ENCODE measurements at places on chromosomes 13 and 19.

- no peak for DNase-seq
Observed at GRCh38 chr13:112664501-112665203, 25.2 kb upstream of the ATP11A start.

GRCh38 chr13:80297094-80297493 lies 43.8 kb downstream of the SPRY2 start:
- no peak for DNase-seq

GRCh38 chr13:45828256-45828968 lies 23.1 kb downstream of the SIAH3 start:
- no peak for DNase-seq

- no peak for DNase-seq
Observed at GRCh38 chr13:111958612-111959395, 108.1 kb upstream of the SOX1 start.

- no peak for DNase-seq
Observed at GRCh38 chr13:37621811-37622361, 23.3 kb upstream of the POSTN start.

- DNase-seq = no peak
Observed at GRCh38 chr13:73918691-73919090, 215.5 kb downstream of the KLF12 start.

DNA sequence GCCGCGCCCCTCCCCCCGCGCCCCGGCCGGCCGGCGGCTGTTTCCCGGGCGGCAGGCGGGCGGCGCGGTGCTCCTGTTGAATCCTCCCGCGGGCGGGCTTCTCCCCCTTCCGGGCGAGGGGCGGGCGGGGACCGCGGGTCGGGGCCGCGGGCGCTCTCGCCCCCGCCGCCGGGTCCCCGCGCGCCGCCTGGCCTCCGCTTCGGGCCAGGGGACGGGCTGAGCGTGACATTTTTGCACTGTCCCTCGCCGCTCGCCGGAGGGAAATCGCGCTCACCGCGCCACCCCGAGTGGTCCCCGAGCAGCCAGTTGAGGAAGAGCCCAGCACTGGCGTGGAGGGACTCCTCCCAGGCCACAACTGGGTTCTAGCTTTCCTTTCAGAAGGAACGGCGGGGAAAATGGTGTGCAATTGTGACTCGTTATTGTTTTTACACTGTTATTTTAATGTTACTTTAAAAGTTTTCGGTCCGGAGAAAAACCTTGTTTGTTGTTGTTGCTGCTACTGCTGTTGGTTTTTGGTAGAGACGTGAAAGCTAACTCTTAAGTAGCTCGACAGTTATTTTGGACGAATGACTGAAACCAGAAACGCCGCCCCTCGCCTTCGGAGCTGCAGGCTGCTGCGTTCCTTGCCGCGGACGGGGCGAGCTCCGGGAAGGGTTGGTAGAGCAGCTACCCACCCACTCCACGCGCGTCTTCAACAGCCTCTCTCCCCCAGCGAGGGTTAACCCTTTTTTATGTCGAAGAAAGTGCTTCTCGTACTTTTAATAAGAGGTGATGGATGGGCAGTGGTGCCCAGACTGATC lies 959 bp downstream of the PDS5B start:
- peak; percentile 23 for DNase-seq

DNA sequence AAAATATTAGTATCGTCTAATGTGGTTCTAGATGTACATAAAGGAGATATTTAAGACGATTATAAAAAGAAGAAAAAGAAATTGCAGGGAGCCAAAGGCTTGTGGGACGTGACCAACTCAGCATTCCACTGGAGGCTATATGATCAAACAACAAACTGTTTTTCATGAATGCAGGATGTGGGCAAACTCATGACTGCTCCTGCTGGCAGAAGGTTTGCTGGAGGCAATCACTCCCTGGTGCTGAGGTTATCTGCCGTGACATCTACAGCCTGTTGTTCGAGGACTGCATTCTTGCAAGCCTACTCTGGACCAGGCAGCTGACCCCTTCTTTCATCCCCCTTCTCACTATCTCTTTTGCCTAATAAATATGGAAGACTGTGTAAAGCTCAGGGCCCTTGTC lies 518.1 kb downstream of the UQCRFS1 start:
- DNase-seq = no peak

GRCh38 chr19:52227196-52227940 lies 37.5 kb downstream of the PPP2R1A start:
- DNase-seq = no peak

Data from HTR-8/SVneo (cell line).